ENCODE measurements at places on chromosomes 11 and 22.

DNA sequence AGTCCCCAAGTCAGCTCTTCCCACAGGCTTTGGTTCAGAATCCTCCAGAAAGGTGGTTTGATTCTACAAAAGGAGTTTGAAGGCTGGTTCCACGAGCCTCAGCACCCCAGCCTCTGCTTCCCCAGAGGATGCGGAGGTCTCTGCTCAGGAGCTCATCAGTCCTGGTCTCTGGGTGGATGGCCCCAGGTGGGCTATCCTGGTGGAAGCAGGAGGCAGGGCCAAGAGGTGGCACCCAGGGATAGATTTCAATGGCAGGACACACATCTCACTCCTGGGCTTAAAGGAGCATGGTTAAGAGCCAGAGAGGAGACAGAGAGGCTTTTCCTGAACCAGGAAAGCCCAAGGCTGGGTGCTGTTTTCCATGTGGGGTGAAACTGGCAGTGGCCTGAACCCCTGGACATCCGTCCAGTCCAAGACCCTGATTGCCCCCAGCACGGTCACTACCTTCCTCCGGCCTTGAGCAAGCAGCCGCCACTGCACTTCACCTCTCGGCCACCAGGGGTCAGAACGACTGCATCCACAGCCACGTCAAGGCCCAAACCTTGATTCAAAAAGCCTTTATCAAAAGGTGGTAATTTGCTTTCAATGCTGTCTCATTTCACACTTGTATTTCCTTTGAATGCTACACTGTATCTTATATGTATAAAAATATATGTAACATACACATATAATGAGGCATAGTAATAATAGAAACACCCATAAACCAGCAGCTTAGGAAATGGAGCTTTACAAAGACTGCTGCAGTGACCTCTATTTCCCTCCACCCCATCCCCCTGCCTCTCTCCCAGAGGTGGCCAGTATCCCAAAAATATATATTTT lies 19.3 kb upstream of the FXYD2 start:
- peak; percentile 36 for DNase-seq

- no peak for DNase-seq
These were observed 79.0 kb downstream of the ATXN10 start for GRCh38 chr22:45750626-45751025.

- peak; percentile 68 for DNase-seq
These were observed 208.3 kb downstream of the CEP164 start for GRCh38 chr11:117535850-117536411.

GRCh38 chr11:75402002-75402773 lies 2.9 kb downstream of the RPS3 start:
- DNase-seq, result no peak

- DNase-seq, result no peak
These were observed 118.0 kb downstream of the RASSF10 start for GRCh38 chr11:13127161-13127560.

GRCh38 chr22:24054356-24054755 lies 43.3 kb downstream of the CABIN1 start:
- no peak for DNase-seq

DNA sequence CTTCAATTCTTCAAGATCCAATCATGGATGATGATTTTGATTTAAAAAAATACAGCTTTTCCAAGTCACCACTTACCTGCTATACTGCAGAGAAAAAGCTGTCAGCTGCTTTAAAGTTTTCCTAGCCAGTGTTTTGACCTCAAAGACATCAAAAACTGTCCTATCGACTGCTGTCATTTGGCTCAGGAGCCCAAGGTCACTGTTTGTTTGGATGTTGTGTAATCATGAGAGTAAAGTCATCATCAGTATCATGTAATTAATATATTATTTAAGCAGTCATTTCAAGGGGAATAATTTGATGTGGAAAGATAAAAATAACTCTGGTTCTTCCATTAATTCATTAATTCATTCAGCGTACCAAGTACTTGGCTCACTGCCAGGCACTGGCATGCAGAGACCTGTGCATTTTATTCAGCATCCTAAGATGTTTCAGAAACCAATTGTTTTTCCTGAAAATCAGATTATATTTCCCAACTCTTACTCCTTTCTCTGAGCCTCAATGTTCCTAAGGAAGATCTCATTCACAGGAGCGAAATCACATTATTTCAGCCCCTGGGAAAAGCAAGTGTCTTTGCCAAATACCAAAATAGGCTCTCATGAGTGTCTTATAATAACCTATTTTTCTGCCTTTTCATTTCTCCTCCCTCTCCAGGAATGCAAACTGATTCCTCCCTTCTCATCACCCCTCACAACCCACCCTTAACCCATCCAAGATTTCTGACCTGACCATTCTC lies 59.9 kb downstream of the SLC1A2 start:
- DNase-seq, result no peak

GRCh38 chr11:33257160-33257896 lies at the start of gene HIPK3:
Gene HIPK3, plus strand, starts transcription at chr11:33257381.
- peak; percentile 88 for DNase-seq

- DNase-seq, result no peak
These were observed 423.0 kb downstream of the DYNC2H1 start for GRCh38 chr11:103532133-103532788.
